GM23338 (cell line): ENCODE measurements at places on chromosomes 6 and 20.

DNA sequence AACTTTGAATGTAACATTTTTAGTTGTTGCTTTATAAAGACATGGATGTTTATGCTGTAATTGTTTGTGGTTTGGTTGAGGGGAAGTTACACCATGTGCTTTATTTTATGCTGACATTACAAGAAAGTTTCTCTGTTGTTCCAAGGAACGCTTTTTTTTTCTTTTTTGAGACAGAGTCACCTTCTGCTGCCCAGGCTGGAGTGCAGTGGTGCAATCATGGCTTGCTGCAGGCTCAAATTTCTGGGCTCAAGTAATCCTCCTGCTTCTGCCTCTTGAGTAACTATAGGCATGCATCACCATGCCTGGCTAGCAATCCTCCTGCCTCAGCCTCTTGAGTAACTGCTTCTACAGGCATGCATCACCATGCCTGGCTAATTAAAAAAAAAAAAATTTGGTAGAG, 21.0 kb upstream of the IFNGR1 start:
- DNase-seq: no peak

DNA sequence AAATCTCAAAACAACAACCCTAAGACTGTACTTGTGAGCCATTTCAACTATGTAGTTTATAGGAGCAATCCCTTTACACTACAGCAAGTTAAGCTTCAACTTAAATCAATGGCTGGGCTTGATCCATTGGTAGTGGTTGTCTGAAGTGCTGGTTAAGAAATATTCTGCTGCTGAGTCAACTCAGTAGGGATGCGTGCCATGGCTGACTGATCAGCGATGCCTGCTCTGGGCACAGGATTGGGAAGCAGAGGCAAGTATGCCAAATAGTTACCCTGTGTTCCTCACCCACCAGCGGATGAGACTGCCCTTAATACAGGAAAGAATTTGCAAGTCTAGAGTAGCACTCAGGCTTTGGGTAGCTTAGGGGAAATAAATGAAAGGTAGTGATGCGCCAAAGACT, 41.5 kb downstream of the GCM1 start:
- DNase-seq: no peak

GRCh38 chr20:3930265-3931206, 41.3 kb downstream of the PANK2 start:
- no peak for DNase-seq

DNA sequence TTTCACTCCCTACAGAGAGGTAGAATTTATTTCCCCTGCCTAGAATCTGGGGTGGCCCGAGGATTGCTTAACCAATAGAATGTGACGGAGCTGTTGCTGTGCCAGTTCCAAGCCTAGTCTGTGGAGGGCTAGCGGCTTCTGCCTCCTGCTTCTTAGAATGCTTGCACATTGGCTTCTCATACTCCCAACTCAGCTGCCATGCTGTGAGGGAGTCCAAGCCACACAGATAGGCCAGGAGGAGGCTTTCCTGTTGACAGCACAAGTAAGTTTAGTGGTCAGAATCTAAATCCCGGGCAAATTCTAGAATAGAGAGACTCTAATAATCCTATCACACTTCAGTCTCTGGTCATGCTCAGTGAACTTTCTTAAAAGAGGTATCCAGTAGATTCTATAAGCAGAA, 57.5 kb upstream of the SNRPB2 start:
- DNase-seq: no peak

- DNase-seq: no peak
Measured at GRCh38 chr20:25626779-25627178, 3.0 kb upstream of the NANP start.

- DNase-seq: no peak
Measured at GRCh38 chr20:33110147-33110825, 30.8 kb downstream of the BPIFB4 start.

DNA sequence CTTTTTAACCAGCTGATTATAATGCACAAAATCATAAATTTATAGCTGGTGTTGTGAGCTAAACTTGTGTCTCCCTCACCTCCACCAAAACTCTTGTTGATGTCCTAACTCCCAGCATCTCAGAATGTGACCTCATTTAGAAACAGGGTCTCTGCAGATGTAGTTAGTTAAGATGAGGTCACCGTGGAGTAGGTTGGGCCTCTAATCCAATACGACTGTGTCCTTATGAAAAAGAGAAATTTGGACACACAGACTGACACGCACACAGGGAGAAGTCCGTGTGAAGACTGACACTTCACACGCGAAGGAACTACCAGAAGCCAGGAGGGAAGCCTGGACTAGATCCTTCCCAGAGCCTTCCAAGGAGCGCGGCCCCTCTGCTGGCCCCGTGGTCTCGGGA, 46.5 kb downstream of the TRAM2 start:
- DNase-seq: no peak

DNA sequence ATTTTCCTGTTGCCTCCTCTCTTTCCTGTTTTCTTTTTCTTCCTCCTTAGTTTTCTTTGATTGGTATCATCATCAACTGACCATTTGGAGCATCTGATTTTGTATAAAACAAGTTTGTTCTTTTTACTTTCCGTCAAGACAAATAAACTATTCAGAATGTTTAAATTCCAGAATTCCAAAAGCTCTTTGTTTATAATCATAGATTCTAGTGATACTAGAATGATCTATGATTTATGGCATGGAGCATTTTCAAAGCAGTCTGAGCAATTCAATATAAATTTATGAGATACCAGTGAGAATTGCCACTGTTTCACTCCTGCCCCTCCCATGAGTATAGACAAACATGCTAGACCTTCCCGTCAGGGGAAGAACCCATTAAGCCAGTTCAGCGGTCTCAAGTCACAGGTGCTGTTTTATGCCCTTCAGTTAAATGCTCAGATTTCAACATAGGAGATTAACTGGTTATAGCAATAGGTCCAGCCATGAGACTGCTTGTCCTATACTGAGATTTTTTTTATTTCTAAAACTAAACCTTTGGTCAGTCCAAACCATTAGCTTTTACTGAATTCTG, 60.7 kb downstream of the GRIK2 start:
- no peak for DNase-seq

GRCh38 chr20:59421089-59421488, 120.7 kb downstream of the EDN3 start:
- no peak for DNase-seq

DNA sequence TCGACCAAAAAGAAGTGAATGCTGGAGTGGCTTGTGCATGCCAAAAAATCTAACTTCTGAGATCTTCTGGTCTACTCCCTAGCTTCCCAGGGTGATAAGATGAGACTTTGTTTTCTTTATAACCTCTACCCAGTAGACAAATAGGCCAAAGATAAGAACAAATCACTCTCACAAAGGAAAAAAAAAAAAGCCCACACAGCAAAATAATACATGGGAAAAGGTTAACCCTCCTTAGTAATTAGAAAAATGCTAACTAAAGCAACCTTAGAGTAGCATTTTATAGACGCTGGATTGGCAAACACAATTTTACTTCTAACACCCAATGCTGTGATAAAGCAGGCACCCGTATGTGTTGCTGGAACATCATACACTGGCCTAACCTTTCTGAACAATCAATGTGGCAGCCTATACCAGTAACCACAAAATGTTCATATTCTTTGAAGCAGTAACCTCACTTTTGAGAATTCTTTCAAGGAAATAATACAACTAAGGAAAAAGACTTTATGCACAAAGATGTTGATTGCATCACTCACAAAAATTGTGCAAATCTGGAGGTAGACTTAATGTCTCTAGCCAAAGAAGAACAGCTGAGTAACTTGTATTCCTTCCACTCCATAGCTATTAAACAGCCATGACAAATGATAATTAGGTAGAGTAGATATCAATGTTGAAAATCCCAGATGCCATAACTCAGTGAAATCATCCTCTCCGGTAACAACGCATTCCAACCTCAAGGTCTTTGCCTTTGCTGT, 116.3 kb upstream of the QKI start:
- no peak for DNase-seq

- no peak for DNase-seq
Measured at GRCh38 chr6:126167726-126168125, 172.2 kb upstream of the CENPW start.

DNA sequence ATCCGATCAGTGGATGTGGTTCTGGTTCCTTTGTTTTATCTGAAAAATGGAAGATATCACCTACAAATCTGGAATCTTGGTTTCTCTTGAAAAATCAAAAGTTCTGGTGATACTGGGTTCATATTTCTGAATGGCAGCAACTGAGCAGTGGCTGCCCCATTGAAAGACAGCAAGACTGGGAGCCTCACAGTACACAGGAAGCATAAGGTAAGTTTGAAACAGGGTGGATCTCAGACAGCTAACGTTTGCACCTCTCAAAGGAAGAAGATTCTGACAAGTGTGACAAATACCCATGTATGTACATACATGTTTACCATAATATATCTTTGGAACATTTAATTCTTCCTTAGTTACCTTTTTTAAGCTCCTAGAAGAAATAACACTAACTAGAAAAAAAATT, at the start of gene SAMD3:
SAMD3 (minus strand) TSS at position 177 of the 400 bp plus-strand sequence. CDS start 7,678 bp downstream, outside the sequence.
- no peak for DNase-seq

- no peak for DNase-seq
Measured at GRCh38 chr6:37323580-37323979, 30.2 kb upstream of the RNF8 start.

GRCh38 chr20:36607586-36608387, 2.2 kb downstream of the RAB5IF start:
- DNase-seq: no peak

- no peak for DNase-seq
Measured at GRCh38 chr20:22449188-22449973, 135.0 kb downstream of the FOXA2 start.

DNA sequence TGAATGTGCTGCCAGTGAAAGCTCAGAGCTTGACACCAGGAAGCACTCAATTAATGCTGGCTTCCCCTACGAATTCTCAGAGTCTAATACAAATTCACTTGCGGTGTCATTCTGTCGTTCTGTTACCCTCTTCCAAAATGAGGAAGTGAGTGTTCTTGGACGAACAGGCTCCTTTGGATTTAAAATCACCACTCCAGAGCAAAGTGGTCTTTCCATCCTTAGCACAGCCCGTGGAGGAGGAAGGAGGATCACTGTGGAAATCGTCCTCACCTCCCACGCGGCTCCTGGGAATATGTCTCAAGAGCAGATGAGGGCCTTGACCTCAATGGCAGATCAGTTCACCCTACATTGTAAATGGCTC, 41.7 kb downstream of the RIOK1 start:
- DNase-seq: no peak

DNA sequence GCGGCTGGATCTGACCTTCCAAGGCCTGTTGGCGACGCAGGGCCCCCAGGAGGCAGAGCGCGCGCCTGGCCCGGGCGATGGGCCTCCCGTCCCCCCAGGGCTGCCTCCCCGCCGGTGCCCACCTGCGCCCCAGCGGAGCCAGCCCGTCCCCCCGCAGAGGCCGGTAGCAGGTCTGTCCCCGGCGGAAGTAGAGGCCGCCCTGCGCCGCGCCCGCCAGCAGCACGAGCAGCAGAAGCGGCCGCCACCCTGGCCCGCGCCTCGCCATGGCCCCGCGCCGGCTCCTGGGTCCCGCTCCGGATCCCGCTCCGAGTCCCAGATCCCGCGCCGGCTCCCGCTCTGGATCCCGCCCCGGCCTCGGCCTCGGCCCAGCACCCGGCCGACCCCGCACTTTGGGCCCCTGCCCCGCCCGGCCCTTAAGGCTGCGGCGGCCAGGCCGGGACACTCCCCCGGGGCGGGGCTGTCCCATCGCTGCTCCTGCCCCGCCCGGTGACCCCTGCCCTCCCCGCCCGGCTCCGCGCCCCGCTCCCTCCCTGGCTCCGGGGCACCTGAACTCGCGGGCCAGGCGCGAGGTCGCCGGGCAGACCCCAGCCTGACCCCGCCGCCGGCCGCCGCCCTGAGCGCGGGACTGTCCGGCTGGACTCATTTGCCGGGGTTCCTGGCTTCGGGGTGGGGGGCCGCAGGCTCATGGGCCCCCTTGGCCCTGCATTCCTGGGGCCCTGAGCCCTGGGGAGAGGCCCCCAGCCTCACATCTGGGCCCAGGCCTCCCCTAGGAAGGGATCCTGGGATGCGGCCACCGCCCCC, at the start of gene CTSZ:
CTSZ (minus strand) TSS at position 391 of the 801 bp plus-strand sequence; CDS start at position 265, 126 bp downstream.
- peak; percentile 85 for DNase-seq

GRCh38 chr20:33568378-33568777, 78.5 kb downstream of the CBFA2T2 start:
- peak; percentile 97 for DNase-seq

DNA sequence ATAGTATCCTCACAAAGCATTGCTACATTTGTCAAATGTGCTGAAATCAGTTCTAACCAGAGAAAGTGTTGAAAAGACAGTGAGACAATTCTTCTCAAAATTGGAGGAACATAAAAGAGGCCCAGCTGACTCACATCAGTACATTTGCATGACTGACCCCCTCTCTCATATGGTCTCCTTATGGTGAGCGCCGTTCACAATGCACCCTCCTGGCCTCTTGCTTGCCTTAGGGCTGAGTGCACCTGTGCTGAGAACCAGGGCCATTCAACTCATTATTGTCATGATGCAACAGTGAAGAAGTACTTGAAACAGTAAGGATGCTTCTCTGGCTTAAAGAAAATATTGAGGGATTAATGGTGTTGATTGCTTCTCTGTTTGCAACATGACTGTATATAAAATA, 375.2 kb upstream of the AGPAT4 start:
- no peak for DNase-seq

- DNase-seq: no peak
Measured at GRCh38 chr20:57409316-57409671, 18.1 kb downstream of the RBM38 start.

DNA sequence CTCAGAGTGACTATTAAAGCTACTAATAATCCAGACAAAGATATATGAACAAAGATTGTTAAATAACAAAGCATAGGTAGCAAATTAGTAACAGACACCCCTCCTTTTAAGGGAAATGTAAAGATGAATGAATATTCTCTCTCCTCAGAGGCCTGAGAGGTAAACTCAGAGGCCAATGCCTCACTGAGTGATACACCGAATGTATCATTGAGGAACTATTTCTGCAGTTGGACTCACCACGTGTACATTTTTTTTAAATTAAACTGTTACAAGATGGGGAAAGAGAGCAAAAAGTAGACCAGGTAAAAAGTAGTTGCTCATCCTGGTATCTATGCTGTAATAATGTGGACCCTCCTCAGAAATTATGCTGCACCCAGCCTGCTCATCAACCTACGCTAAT, 72.3 kb upstream of the IPCEF1 start:
- no peak for DNase-seq

GRCh38 chr6:138529478-138529877, 30.2 kb upstream of the NHSL1 start:
- DNase-seq: peak; percentile 52

DNA sequence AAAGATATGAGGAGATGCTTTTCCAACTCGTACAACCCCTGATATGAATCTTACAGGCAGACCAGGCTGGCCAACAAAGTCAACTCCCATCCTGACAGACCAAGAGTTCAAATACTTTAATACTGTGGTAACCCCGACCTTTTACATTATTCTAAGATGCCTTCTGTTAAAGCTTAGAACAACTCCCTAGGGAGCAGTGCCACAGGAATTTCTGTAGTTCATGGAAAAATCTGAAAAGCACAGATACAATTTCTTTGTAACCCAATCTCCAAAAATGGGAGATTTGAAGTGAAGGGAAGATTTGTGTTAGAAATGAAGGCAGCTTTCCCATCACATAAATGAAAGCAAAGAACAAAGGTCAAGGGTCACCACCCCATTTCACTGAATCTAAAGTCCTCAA, 151.3 kb upstream of the BEND6 start:
- DNase-seq: no peak
